ENCODE measurements at places on chromosomes 7 and 10.

DNA sequence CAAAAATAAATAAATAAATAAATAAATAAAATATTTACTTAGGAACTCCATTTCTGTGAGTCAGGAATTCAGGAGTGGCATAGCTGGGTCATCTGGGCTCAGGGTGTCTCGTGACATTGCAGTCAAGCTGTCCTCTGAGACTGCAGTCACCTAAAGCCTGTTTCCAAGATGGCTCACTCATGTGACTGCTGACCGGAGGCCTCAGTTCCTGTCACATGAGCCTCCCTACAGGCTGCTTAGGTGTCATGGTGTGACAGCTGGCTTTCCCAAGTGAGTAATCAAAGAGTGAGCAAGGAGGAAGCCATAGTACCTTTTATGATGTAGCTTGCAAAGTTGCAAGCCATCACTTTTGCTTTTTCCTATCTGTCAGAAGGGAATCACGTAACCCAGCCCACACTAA is 128.6 kb upstream of the KCTD7 start:
- DNase-seq, result no peak

GRCh38 chr10:60203993-60204618 is 185.6 kb downstream of the ANK3 start:
- DNase-seq, result no peak

DNA sequence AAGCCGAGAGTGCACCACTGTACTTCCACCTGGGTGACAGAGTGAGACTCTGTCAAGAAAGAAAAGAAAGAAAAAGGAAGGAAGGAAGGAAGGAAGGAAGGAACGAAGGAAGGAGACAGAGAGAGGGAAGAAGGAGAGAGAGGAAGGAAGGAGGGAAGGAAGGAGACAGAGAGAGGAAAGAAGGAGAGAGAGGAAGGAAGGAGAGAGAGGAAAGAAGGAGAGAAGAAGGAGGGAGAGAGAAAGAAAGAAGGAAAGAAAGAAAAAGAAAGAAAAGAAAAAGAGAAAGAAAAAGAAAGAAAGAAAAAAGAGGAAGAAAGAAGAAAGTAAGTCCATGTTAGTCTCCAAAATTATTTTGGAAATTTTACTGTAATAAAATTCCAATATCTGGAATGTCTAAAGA is 33.4 kb upstream of the RSBN1L start:
- no peak for DNase-seq

DNA sequence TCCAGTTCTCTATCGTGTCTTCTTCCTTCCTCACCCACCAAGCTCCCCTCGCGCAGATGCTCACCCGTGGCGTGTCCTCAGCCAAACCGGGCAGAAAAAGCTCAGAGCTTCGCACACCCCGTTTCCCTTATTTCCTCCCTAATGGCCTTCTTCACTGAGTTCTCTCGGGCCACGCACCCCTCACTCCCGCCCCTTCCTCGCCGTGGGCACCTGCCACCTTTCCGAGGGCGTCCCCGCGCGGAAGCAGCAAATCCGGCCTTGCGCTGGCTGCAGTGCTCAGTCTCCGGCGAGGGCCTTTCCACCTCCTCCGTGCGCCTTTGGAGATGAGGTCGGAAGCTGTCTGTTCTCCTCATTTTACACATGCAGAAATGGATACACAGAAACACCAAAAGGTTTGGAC is 12.4 kb upstream of the CALML3 start:
- no peak for DNase-seq

DNA sequence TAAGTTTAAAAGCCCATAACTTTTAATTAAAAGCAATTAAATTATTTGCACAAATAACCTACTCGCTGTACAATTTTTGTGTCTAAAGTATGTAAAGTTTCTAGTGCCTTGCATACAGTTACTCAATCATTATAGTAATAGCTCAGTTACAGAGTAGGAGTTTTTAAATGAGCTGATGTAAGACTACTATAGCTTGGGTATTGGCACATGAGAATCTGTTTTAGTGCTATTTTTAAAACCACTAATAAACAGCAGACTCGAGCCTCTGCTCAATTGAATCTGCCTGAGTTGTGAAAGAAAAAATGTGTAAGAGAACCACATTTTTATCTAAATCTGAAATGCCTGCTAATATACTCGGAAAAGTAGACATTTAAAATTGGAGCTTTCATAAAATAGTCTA is 31.1 kb downstream of the CTNNA3 start:
- DNase-seq, result no peak

GRCh38 chr10:3782451-3783315 is 2.3 kb downstream of the KLF6 start:
- peak; percentile 62 for DNase-seq

DNA sequence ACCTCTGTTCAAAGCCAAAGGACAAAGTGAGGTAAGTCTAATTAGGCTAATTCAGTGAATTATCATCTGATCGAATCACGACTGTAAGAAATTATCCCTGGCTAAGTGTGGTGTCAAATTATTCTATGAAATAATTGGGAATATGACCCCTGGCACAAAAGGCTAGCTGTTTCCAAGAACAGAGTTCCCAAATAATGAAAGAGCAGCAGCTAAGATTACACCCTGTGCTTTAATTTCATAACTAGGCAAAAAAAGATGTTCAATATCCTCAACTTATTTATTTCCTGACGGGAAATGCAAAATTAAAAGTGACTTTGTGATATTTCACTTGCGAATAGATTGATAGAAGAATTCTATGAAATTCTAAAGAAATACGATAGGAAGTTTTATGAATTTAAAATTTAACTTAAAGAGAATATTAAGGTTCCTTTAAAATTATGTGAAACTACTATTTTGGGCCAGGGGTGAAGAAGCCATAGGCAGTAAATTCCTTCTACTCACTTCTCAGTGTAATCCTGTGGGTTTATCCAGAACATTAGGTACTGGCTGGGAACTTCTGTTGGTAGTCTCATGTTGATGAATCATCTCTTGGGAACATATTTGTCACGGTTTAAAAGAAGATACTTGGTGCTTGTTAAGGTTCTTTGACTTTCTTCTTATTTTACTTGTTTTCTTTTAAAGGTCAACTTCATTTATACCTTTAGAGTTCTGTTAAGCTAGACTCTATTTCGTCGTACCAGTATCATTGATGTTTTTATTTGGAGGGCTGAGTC is 148.5 kb downstream of the POLR1F start:
- no peak for DNase-seq

GRCh38 chr10:99965700-99966099 is 44.0 kb downstream of the DNMBP start:
- no peak for DNase-seq

GRCh38 chr7:92717623-92717992 is 118.8 kb downstream of the CDK6 start:
- DNase-seq, result no peak

DNA sequence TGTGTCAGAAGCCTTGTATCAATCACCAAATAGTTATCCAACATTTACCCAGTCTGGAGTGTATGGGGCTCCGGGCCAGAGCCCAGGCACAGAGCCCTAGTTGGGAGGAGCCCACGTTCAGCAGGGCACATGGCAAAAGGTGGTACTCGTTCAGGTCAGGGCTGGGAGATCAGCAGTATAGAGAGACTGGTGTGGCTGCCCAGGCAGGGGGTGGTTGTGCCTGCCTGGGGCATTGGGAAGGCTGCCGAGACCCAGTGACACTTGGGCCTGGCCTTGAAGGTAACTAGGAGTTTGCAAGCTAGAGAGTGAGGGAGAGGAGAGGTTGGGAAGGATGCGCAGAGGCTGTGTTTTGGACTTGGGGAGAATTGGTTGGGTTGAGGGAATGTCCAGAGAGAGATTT is 48.9 kb upstream of the IGFBP3 start:
- DNase-seq, result no peak

DNA sequence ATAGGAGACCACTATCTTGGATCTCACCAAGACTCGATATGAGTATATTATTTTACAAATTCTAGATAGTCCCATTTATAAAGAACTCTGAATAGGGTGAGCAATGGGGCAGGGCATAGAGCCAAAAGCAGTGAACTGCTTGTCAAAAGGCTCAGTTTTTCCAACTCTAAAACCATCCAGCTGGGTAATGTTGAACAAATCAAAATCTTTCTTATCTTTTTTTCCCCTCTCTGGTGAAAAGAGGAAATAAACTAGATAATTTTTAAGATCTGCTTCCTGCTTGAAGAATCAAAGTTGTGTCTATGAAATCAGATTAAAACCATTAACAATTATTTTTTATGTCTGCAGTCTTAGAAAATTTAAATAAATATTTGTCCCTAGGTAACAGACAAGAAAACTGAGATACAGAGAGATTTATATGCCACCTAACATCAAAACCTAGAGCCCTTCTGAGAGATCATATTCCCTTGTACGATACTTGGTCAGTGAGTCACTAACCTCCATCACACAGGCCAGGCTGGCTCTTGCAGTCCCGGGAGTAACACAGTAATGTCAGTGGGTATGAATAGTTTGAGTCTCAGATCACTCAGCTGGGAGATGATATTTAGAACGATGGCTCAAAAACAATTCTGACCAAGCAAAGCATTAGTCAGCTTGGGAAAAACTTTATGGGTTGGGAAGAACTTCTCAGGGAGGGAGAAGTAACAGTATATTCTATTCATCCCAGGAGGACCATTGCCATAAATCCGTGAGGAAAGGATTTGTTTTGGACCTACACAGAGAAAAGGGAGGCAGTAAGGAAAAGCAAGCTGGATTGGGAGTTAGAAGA is 178.8 kb downstream of the REEP3 start:
- no peak for DNase-seq

DNA sequence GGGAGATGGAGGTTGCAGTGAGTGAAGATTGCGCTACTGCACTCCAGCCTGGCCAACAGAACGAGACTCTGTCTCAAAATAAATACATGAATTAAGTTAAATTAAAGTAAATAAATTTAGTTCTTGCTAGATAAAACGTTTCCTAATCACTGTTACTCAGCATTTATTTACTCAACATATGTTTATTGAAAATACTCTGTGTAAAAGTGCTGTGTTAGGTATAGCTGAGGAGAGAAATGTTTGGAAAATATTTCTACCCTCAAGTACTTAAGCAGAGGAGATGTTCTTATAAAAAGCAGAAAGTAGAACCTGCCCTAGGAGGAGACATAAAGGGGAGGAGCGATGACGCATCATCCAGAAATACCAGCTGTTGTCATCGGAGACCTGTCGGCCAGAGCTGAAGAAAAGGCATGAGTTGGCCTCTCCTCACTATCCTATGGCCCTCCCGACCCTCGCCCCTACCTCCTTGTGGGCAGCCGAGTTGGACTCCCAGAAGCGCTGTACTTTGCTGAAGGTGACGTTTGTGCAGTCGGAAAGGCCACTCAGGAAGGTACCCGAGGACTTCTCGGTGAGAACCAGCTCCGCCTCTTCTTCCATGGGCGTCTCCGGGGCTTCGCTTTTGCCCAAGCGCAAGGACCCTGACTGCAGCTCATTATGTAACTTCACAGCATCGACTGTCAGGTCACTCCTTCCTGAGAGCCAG is 1.1 kb downstream of the RRP12 start:
- no peak for DNase-seq

DNA sequence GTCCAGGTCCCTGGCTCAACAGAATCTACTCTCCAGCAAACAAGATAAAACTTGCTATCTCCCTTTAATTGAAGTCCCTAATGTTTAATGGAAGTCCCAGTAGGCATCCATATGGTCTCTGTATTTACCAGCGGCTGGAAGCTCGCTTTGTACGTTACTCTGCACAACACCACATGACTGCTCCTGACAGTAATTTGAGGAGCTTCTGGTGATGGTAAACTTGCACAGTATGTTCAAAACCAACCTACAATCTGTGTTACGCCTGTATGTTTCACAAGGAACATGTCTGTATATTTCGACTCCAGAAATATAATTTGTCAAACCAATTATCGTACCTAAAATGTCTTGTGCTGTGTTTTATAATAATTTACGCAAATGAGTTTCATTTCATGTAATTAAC is 4.4 kb upstream of the TECPR1 start:
- no peak for DNase-seq

GRCh38 chr10:86951184-86951761 is 6.1 kb downstream of the MMRN2 start:
- DNase-seq, result no peak

DNA sequence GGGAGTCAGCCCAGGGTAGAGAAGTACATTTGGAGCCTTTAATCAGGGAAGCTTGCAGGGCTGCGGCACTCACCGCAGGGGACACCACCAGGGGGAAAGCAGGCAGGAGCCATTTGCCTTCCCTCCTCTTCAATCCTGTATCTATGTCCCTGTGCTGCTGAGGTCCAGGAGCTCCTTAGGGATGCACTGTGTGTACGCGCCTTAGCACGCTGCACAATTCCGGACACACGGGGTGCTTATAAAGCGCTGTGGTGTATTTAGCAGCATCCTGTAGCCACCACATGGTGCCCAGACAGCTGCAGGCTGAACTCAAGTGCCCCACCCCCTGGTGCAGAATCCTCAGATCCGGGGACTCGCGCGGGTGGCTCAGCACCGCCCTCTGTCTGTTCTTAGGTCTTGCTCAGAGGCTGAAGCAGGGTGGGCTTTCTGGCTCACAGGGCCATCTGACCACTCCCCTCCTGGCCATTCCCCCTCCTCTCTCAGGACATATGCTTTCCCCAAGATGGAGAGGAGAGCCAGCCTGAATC is 421.4 kb downstream of the SDK1 start:
- DNase-seq, result no peak

GRCh38 chr7:66739477-66739876 is 1.1 kb upstream of the RABGEF1 start:
- DNase-seq, result no peak

- no peak for DNase-seq
These were observed 13.7 kb downstream of the PHTF2 start for GRCh38 chr7:77812290-77812685.

DNA sequence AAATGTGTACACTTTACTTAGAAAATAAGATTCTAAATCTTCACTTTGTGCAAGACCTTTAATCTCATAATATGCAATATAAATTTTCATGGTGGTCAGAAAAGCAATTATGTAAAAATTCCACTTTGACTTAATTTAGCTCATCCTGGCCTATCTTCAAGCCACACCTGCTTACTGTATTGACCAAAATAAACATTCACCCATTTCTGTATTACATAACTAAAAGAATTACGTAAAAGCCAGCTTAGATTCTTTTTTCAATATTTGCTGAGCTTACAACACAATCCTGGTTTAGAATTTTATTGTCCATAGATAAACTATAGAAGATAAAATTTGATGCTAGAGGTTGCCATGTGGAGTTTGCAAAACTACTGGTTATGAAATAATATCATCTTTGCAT is 172.9 kb upstream of the GRM3 start:
- DNase-seq, result no peak

DNA sequence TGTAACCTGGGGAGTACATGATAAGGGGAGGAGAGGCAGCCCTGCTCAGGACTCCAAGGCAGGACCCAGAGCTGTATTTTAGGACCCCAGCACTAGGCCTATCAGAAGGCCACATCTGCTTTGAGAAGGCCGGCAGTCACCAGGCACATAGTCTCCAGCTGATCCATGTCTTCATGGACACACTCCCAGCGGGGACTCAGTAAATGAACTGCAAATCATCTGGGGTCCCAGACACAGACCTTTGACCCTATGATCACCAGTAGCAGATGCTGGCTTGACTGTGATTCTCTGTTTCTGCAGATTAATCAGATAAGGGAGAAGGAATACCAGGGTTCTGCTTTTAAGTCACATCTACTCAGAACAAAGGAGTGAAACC is 341.4 kb upstream of the PODXL start:
- DNase-seq, result no peak

- no peak for DNase-seq
These were observed 31.0 kb downstream of the DENND2A start for GRCh38 chr7:140609646-140610045.
